ENCODE measurements at places on chromosomes 2 and 18. TPM values are rescaled to one million over a fixed set of nuclear protein-coding genes. Genes with fewer than 3 reads are reported as not detected.
A peak's percentile ranks its signal among the peaks of the same experiment; 100 is the strongest.

DNA sequence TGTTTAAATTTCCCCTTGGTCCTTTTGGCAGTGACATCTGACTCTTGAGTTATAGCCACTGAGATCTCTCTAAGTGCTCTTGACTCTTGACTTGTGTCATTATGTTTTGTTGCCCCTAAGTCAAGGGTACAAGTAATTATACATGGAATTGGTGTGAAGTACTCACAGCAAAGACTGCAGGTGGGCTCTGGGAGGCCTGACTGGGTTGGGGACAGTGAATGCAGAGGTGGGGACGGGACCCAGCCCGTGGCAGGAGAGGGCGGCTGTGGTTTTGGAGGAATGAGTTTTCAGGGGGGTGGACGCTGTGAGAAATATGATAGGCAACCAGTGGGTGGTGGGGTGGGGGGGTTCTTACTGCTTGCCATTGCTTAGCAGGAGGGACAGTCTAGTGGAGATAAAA is 97.8 kb downstream of the NCK2 start:
- no peak for DNase-seq

DNA sequence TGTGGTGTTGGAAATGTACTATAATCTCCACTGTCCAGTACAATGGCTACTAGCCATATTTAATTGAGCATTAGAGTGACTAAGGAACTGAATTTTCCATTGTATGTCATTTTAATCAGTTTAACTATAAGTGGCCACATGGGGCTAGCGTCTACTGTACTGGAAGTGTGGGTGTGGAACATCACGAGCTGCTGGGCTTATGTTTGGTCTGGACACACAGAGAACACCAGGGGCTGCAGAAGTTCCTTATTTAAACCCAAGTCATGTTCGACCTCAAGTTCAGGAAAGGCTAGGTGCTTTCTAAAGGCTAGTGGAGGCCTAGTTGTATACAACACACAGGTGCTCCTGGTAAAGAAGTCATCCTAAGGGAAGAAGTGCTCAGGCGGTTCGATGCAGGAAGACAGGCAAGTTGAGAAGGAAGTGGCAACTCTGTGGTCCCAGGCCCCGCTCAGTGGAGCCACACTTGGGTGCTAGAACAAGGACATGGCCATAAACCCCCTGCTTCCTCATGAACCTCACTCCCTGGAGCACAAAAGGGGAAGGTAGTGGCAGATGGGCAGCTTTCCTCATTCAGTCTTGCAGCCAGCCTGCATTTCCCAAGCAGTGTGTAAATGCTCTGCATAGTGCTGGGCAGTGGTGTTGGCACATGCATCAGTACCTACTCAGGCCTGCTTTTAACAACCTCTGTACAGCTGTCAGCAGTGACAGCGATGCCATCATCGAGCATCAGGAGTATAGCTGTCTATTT is 13.3 kb downstream of the LGALSL start:
- DNase-seq = no peak

The AQP12A gene
- total RNA-seq = not detected

The UNC80 gene
- not detected for total RNA-seq

The LYG2 gene
- total RNA-seq = not detected

DNA sequence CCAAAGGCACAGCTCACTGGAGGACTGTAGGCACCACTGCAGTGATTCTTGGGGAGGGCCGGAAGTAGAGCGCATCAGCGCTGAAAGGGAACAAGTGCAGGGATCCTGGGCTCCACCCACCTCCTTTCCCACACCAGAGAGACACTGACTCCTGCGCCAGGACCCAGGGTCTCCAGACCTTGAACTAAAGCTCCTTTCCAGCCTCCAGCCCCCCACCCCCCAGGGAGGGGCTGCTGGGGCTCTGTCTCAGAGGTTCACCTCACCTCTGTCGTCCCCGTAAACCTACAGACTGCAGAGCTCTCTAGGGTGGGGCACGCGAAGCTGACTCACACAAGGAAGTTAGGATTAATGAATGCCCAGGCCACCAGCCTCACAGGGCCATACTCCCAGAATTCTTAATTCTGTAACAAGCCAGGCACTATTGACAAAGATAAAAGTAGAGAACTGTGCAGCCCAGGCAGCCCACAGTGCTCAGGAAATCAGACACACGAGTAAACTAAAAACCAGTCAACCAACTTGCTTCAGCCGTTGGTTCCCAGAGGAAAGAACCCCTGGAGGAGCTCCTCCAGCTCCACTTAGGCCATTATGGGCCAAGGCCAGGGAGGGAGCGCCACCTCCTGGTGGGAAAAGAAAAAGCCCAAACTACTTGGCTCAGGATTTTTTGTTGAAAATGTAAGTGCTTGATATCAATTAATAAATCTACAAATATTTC is 45.1 kb upstream of the ACAA2 start:
- peak; percentile 77 for DNase-seq

DNA sequence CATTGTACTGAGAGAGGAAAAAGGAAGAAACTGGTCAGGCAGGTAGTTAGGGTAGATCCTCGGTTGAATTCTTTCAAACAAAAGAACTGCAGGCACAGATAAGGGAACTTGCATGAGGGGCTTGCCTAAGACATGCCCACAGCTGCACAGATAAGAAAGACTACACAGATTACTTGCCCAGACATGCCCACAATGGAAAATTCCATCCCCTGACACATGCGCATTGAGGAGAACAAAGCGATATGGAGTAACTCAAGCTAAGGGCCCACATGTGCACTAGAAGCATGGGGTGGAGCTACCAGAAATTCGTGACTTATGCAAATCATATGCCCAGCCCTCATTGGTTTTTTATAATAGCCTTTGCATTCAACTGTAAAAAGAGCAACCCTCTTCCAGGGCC is 181.3 kb upstream of the ZNF521 start:
- no peak for DNase-seq

DNA sequence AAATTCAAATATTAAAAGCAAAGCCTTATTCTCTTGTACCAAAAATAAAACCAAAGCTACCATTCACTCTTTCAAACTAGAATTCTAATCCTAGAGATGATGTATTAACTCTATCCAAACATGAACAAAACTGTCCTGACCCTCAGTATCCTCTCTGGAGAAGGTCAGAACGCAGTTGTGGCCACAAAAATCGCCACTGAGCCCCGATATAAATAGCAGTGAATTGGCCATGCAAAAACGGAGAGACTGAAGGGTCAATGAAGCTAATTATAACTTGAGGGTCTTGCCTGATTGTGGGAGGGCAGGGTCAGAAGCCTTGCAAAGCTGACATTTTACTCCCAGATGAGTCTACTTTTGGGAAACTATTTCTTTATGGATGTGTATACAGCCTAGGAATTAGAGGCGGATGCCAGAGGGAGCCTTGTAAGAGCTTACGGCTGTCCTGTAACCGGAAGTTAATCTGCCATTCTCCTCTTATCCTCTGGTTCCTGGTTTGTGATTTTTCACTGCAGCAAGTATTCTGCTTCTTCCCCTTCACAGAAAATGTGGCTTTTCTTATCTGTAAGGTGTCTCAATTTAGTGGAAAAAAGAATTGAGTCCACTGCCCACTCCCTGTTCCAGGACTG is 28.1 kb downstream of the CAVIN2 start:
- peak; percentile 24 for DNase-seq

DNA sequence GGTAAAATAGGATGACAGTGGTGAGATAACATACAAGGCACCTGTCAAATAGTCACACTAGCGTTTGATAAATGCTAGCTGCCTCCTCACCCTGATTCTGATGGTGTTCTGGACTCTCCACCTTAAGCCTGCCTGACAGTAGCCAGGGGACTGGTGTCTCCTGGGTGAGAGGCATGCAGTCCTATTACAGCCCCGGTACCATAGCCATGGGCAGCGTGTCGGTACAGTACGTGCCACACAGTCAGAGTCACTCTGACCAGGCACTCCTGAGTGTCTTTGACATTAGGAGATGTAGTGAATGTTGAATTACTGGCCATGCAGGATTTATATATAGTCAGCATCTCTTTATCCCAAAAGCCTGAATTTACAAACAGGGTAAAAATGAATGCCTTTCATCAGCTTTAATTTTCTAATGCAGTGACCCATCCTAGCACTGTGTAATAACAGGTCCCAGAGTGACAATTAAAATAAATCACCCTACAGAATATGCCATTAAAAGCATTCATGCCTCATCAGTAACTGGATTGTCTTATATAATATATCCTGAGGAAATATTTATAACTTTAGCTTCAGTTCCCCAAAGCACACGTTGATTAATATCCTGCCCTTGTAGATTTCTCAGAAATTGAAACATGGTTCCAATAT is 760.3 kb upstream of the SOX11 start:
- no peak for DNase-seq

The RIF1 gene
- 55.3 TPM for total RNA-seq

DNA sequence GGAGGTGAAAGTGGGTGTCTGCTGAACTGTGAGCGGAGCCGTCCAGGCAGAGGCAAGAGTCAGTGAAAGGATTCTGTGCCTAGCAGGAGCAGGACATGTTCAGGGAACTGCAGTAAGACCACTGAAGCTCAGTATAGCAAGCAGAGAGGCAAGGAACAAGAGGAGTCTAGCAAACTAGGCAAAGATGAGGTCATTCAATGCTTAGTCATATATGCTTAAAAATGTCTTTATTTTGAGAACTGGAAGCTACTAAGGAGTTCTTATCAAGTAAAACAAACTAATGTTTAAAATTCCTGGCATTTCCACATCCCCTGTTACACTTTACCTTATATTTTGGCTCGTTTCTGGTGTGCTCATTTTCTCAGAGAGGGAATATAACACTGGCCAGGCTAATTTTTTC is 913.4 kb downstream of the CBLN2 start:
- DNase-seq = peak; percentile 4

The DSG1 gene
- not detected for total RNA-seq

- DNase-seq = no peak
These were observed 782 bp downstream of the COL6A3 start for GRCh38 chr2:237412988-237413776.

The CFC1 gene
- not detected for total RNA-seq

The ZNF396 gene
- 0.72 TPM for total RNA-seq

The MTIF2 gene
- 26.8 TPM for total RNA-seq

- DNase-seq = no peak
These were observed 23.5 kb downstream of the HPCAL1 start for GRCh38 chr2:10326151-10326616.

The RUFY4 gene
- not detected for total RNA-seq

The KATNAL2 gene
- total RNA-seq = 1.3 TPM
